ENCODE measurements at places on chromosomes 1 and 21. TPM values are rescaled to one million over a fixed set of nuclear protein-coding genes. Genes with fewer than 3 reads are reported as not detected.

Gene TENT5C
- total RNA-seq = 2.4 TPM

Gene CYP4A11
- 501 TPM for total RNA-seq

Gene IGSF9
- total RNA-seq = 17.0 TPM

Gene ELAPOR1
- 0.48 TPM for total RNA-seq

Gene FDPS
- total RNA-seq = 266 TPM

Gene RGS13
- total RNA-seq = not detected

Gene CACNA1S
- total RNA-seq = not detected

Gene LCE1F
- total RNA-seq = not detected

Gene CAMK1G
- 0.13 TPM for total RNA-seq

Gene SYT2
- total RNA-seq = not detected

Gene ADORA1
- total RNA-seq = 0.53 TPM

Gene C1orf167
- not detected for total RNA-seq

Gene RAB7B
- 0.73 TPM for total RNA-seq

DNA sequence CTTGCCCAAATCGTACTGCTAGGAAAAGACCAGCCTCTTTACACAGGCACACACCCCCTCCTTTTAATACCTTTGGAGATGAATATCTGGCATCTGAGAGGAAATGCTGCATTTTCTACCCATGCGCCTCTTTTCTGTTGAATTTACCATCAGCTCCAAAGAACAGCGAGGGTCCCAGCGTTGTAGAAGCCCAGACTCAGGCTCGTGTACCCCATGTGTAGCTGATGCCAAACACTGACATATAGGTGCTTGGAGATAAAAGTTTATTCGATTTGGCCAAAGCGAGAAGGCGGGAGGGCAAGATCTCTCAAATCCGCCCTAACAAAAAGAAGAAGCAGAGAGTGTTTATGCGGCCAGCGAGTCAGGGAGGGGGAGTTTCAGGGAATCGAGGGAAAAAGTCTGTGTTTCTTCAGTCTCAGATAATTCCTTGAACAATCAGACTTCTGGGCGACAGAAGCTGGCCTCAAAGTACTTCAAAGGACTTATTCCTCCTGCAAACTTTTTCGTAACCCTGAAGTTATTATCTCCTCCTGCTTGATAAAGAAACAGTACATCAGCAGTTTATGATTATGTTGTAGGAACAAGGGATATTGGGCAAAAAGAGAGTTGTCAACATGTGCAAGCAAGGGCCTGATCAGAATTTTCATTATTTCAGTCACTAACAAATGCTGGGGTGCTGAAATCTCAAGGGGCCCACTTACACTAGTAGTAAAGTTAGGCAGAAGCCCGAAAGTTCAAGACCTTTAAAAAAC lies 642 bp upstream of the CREG1 start:
- DNase-seq = no peak

- peak; percentile 37 for DNase-seq
These were observed 1.1 kb upstream of the OBSCN start for GRCh38 chr1:228206582-228207351.

DNA sequence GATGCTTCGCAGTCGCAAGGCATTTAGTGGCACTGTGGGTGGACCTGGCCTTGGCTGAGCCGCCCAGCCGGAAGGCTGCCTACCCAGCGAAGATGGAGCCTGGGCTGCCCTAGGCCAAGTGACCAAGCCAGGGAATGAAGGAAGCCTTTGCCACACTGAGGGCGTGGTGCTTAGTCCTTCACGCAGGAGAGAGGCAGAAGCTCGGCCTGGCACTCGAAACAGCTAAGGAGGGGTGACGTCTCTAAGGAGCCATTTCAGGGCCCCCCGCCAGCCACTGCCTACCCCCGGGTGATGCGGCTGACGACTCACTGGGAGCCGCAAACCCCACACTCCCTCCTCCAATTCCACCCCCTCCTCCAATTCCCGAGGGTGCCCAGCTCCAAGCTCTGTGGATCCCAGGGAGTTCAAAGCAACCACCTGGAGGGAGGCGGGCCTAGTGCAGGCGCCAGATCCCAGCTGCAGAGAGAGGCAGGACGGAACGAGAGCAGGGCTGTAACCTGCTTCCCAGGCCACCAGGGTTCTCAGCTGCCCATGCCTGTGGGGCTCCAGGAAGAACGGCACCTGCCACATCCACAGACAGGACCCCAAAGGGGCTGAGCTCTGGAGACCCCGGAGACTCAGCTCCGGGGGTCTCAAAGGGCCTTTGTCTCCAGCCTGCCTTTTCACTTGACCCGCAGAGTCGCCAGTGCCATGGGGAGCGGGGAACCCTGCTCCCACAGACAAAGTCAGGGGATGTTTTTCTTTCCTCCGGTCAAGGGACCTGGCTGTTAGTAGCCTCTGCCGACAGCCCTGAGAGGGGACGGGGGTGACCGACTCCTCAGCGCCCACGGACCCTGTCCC lies 75.8 kb downstream of the ARHGEF16 start:
- DNase-seq = peak; percentile 55

DNA sequence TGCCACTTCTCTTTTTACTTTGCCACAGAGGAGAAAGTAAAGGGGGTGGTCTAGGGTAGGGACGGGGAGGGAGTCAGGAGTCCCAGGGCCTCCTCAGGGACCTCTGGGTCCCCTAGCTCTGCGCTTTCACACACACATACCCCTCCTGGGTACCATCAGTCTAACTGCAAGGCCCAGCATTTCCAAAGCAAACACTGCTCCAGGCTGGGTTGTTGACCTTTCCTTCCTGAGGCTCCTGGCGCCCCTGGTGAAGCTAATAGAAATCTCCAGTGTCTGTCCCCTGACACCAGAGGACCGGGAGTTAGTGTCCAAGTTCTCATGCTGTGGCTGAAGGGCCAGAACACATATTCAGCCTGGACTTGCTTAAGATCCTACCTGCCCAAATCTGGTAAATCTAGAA lies 3.9 kb downstream of the TMEM63A start:
- DNase-seq = no peak

DNA sequence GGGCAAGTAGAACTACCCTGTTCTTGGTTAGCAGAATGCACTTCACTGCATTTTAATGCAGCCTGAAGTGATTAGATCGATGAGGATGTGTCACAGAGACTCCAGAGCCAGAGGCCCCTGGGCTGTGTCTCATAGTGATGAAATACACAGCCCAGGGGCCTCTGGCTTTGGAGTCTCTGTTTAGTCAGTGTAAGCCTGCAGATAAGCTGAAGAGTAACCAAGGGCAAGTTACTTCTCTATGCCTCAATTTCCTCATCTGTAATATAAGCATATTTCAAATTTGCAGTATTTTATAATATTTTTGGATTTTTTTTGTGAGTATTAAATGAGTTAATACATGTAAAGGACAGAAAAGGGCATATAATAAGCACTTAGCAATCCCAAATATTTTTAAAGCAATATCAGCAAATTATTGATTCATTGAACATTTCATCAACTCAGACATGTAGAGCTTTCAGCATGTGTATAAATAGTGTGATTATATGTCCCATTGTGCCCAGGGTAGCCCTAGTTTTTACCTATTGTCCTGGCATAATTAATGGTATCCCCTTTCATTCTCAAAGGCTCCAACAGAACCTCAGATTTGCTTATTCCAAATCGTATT lies 23.6 kb upstream of the APOBEC4 start:
- no peak for DNase-seq

GRCh38 chr1:15733218-15733725 lies 2.8 kb upstream of the SLC25A34 start:
- DNase-seq = no peak

- DNase-seq = no peak
These were observed 4.8 kb upstream of the CRYBG2 start for GRCh38 chr1:26358411-26359384.

DNA sequence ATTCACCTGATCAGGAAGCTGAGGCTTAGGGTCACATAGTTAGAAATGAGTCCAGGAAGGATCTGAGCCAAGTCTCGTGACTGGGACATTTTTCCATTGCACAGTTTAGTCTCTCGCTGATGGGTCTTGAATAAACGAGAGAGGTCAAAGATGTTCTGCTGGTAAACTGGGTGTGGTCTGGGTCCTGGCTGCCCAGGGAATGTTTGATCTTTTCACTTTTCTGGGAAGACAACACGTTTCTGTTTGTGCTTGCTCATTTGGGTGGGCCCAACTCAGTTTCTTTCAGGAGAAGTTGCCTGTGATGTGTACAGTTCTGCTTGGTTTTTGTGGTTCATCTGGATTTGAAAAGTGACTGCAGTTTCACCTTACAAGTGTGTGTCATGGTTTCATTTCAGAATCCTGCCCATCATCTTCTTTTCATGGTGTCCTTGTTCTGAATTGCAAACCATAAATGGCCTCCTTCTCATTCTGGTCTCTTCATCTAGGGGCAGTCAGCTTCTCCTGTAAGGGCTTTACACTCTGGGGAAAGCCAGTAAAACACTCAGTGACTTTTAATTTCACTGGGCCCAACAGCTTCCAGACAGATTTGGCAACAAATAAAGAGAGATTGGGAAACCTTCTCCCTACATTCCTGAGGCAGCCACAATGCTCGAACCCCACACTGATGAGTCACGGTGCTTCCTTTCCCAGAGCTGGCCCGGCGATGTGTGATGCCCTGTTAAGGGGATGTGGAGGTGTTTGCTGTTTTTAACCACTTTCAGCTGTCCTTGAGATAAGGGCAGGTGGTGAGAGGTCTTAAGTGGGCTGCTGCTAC lies 7.2 kb upstream of the TACSTD2 start:
- DNase-seq = no peak

- DNase-seq = no peak
These were observed 627.8 kb downstream of the MATN1 start for GRCh38 chr1:30095451-30096025.

- no peak for DNase-seq
These were observed 10.5 kb downstream of the ANXA9 start for GRCh38 chr1:150992626-150993025.

DNA sequence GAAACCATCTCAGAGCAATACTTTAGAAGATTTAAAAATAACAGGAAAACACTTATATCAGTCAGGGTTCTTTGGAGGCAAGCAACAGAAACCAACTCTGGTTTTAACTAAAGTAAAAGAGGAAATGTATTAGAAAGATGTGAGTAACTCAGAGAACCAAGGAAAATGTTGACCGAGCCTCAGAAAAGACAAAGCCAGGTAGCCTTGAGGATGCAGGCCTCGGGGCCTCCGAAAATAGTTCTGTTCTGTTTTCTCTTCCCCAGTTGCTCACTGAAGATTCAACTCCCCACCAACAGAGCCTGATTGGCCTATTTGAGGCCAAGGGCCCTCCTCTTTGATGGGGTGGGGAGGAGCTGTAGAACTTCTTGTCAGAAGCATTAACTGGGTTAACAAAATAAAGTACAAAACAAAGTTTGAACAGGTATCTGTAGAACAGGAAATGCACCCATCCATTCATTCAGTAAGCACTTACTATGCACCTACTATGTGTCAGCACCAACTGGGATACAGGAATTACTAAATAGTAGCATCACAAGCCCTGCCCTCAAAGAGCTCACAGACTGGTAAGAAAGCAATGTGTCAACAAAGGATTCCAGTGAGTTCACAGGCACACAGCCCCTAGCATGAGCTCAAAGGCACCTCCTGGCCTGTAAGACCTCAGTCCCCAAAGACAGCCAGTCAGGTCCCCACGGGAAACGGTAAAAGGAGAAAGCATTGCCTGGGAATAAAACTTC lies 12.6 kb downstream of the SLAMF8 start:
- no peak for DNase-seq

GRCh38 chr1:245001252-245001651 lies 136.9 kb upstream of the HNRNPU start:
- DNase-seq = no peak

DNA sequence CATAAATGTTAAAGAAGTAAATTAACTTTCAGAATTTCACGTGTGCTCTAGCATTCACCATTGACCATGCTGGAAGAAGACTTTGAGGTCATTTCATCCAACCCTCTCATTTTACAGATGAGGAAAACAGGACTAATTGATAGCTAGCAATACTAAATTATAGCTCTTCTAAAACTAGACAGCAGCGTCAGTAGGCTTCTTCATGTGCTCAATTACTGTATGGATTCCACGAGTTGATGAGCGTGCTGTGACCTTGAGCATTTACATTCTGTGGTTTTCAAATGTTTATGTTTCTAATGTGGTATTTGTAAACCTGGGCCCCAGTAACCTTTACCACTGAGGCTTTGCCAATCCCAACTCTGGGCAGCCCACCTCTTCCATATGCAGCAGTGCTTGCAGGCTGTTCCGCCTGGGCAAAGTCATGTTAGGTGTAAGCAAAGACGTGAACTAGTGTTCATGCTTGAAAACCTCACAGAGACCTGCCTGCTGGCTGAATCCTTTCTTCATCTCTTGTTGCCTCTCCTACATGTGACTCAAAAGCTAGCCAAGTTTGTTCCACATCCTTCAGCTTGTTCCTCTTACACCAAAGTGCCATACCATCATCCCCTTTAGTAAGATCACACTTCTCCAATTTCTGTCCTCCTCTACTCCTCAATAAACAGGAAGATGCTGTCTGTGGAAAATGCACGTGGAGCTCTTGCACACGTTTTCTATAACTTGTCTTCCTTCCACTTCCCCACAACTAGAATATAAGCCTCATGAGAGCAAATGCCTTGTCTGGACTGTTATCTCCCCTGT lies 17.2 kb downstream of the KCNJ15 start:
- no peak for DNase-seq

GRCh38 chr1:159880430-159880829 lies 18.0 kb upstream of the VSIG8 start:
- no peak for DNase-seq

DNA sequence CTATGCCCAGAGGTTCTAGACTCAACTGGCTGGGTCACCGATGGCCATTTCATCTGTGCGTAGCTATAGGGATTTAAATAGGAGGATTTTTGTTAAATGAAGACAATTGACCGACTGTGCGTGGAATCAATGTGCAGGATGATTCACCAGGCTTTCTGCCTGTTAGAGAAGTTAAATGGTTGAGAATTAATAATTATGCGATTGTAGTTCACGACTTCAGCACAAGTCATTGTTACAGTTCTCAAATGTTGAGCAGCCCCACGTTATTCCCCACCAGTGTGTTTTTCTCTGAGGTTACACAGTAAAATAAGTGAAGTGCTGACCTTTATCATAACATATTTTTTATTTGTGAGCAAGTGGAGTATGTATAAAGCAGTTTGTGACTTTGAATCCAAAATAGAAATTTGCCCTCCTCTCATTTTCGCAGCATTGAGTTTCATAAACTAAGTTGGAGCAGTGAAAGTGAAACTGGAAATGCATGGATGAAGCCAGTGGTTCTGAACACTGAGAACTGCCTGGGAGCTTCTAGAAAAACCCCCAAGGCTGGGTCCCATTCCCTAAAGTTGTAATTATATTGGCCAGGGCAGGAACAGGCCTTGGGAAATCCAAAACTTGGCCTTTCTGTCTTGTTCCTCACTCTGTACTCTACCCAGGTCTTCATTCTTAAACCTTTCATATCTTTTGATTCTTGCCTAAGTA lies 102.6 kb downstream of the GALNT2 start:
- peak; percentile 49 for DNase-seq

GRCh38 chr21:44337941-44338895 lies 972 bp downstream of the CFAP410 start:
- DNase-seq = peak; percentile 75

- no peak for DNase-seq
These were observed 3.0 kb upstream of the AIM2 start for GRCh38 chr1:159079525-159079924.

DNA sequence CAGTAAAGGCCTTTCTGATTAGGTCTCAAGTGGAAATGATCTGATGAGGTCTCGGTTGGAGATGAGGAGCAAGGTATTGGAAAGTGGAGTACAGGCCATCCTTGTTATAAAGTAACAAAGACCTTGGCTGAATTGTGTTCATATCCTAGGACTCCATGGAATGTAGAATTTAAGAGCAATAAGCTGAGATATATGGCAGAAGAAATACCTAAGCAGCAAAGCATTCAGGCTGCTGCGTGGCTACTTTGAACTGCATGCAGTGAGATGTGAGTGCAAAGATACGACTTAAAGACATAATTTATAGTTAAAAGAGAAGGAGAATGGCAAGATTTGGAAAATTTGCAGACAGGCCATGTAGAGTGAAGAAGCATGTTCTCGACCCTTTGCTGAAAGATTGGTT lies 11.2 kb upstream of the XPR1 start:
- DNase-seq = no peak

Measured in left lobe of liver (tissue), 2 donors.